ENCODE measurements at places on chromosomes 3 and 15.

DNA sequence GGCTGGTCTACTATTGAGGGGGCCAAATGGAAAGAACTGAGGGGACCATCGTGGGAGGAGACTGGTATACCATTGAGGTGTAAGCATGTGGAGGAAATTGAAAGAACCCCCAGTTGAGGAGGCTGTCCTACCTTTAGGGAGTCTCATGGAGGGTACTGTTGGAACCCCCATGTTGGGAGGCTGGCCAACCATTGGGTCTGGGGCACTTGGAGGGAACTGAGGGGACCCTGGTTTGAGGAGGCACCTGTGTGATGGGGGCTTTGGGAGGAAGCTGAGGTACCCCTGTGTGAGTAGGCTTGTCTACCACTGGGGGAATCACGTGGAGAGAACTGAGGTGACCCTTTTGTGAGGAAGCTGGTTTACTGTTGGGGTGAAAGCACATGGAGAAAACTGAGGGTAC is 157.5 kb downstream of the FBLN2 start:
- no peak for DNase-seq

- no peak for DNase-seq
Measured at GRCh38 chr3:45741742-45742460, 52.7 kb downstream of the SACM1L start.

DNA sequence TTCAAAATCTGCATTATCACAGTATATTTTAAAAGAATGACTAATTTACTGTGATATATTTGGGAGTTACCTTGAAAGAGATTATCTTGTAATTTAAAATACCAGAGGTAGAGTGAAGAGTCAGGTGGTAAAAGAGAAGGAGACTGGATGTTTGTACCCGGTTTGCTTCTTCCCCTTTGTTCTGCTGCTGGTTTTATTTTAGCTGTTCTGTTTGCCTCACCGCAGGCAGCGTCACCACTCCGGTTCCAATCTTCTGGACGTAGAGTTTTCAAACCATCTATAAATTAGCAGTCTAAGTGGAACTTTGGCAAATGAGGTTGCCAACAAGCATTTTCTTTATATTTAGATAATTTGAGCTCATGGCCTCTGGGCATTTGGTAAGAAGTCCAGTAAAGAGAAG is 38.2 kb downstream of the PPARG start:
- DNase-seq: no peak

- DNase-seq: no peak
Measured at GRCh38 chr3:123158330-123158729, 43.4 kb upstream of the SEC22A start.

- DNase-seq: no peak
Measured at GRCh38 chr15:33029109-33029652, 165.3 kb downstream of the FMN1 start.

DNA sequence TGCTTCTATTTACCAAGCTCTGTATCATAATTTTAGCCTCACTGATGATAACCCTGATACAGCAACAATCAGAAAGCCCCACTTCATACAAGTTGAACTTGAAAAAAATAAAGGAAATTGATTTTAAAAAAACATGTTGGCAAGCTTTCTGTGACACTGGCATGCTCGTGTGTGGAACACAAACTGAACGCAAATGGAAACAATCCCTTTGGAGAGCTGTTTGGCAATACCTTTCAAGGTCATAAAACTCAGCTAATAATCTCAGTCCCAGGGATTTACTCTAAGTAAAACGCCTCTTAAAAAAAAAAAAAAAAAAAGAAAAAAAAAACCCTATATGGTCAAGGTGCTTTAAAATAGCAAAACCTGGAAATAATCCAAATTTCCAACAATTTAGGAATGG is 166.7 kb upstream of the BCL6 start:
- DNase-seq: no peak

Data from stimulated activated CD4-positive, alpha-beta T cell treated with anti-CD3 and anti-CD28 coated beads, Interleukin-2, amount 100 ng/mL, for 4 hours (primary cell).